ENCODE measurements at places on chromosomes 16 and 17. TPM values are rescaled to one million over a fixed set of nuclear protein-coding genes. Genes with fewer than 3 reads are reported as not detected.

Gene PRR35
- total RNA-seq: not detected

Gene CDH3
- 0.83 TPM for total RNA-seq

GRCh38 chr17:43906951-43907424 lies 348 bp downstream of the MPP2 start:
- peak overlapping the region; percentile 77 for H3K4me3 ChIP-seq
- peak overlapping the region; percentile 96 for H3K27ac ChIP-seq
- H3K36me3 ChIP-seq: peaks cover 12% of the 10 kb centered on the region
- DNase-seq: no peak
- peaks cover 38% of the 10 kb centered on the region for H3K4me1 ChIP-seq
- H3K27me3 ChIP-seq: no peaks in the 10 kb centered on the region

DNA sequence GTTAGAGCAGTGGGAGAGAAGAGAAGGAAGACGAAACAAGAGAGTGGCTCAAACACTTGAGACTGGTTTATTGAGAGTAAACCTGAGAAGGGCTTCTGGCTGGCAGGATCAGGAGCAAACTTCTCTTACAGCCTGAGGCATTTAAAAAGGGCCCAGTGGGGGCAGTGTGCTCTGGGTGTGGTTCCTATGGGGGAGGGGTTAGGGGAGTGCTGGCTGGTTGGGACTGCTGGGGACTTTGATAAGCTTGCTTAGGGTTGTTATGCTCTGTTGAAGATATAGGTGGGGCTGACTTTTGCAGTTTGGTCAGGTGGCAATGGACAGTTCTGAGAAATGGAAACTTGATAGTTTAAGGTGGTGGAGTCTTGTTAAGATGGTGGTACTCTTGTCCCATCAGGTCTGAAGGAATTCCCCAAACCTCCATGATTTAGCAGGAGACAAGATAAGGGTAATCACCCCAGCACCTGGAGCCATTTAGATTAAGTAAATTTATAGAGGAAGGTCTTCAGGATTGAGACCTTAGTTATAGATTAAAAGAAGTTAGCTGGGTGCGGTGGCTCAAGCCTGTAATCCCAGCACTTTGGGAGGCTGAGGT lies 79.3 kb downstream of the EMP2 start:
- peaks cover 3% of the 10 kb centered on the region for H3K36me3 ChIP-seq
- H3K27me3 ChIP-seq: no peaks in the 10 kb centered on the region
- H3K4me3 ChIP-seq: no peak overlapping the region
- H3K27ac ChIP-seq: no peak overlapping the region
- DNase-seq: no peak

DNA sequence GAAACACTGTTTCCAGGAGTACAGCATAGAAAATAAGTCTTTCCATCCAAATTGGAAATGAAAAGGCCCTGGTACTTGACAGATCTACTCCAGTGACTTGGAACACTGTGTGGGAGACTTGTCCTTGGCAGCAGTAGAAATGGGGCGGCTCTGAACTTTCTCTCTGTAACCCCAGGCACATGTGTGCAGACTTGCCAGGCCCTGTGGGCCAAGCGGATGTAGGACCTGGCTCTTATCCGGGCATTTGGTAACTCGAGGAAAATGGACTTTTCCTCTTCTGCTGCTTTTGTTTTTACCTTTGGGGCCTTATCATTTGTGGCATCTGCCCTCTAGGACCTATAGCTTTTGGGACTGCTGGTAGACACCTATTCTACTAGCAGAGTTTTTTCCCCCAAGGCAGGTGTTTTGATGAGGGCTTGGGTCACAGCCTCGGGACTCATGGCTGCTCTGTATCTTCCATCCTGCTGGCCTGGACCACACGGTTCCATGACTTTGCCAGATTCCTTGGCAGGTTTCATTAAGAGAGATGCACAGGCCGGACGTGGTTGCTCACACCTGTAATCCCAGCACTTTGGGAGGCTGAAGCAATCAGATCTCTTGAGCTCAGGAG lies 43.5 kb downstream of the SMPD3 start:
- peaks cover 31% of the 10 kb centered on the region for H3K27me3 ChIP-seq
- no peak overlapping the region for H3K4me3 ChIP-seq
- peaks cover 9% of the 10 kb centered on the region for H3K4me1 ChIP-seq
- H3K27ac ChIP-seq: no peak overlapping the region
- no peak for DNase-seq
- H3K36me3 ChIP-seq: no peaks in the 10 kb centered on the region

DNA sequence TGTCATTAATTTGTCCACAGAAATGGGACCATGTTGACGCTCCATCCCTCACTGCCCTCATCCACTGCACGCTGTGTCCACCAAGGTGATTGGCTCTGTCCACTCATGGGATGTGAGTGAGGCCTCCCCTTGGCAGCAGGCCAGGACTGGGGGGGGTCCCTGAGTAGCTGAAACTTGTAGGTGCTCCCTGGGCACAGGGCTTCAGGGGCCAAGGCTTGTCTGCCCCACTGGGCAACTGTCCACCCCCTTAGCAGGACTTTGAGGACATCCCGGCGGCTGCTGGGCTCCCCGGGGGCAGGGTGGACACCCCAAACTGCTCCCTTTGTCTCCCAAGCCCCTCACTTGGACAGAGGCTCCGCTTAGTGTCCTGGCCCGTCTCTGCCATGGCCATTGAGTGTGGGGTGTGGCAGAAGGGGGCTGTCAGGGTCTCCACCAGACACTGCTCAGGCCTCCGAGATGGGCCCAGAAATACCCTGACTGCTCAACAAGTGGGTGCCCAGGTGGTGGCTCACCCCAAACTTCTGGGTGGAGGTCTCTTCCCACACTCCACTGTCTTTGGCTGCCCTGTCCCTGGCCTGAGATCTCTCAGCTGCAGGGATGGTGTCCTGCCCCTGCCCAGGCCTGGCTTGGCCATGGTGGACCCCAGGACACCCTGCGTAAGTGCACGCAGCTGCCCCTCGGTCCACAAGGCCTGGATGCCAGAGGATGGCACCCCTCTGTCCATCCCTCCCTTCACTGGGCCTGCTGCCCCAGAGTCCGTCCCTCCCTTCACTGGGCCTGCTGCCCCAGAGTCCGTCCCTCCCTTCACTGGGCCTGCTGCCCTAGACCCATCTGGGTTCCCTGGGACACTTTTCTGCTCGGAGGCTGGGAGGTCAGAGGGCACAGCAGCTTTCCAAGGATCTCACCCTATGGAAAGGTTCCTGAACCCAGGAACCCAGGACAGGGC lies 2.9 kb upstream of the RAB40C start:
- no peak overlapping the region for H3K4me3 ChIP-seq
- H3K4me1 ChIP-seq: peaks cover 53% of the 10 kb centered on the region
- H3K36me3 ChIP-seq: peaks cover 6% of the 10 kb centered on the region
- no peak for DNase-seq

Data from esophagus muscularis mucosa (tissue), 4 donors.